EH (cell line): ENCODE measurements at places on chromosomes 16 and 17.

- no peak for DNase-seq
Observed at GRCh38 chr16:55297062-55297909, 26.7 kb upstream of the IRX6 start.

- DNase-seq = no peak
Observed at GRCh38 chr17:57567251-57567650, 177.8 kb downstream of the CCDC182 start.

- DNase-seq = no peak
Observed at GRCh38 chr16:79171931-79172705, 428.4 kb downstream of the MAF start.

GRCh38 chr17:7113273-7114071, 1.1 kb downstream of the ASGR2 start:
- no peak for DNase-seq

DNA sequence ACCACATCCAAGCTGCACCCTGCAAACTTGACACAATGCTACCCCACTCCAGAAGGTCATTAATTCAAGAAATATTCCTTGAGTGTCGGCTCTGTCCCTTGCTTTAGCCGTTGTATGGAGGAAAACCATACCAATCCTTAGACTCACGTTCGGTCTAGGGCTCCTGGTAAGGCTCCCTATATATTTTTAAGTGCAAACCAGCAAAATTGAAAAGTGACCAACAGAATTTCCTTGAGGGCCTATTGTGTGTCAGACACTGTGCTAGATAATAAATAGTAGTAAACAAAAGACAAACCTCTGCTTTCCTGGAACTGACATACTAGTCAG, 390 bp upstream of the BBS2 start:
- no peak for DNase-seq

DNA sequence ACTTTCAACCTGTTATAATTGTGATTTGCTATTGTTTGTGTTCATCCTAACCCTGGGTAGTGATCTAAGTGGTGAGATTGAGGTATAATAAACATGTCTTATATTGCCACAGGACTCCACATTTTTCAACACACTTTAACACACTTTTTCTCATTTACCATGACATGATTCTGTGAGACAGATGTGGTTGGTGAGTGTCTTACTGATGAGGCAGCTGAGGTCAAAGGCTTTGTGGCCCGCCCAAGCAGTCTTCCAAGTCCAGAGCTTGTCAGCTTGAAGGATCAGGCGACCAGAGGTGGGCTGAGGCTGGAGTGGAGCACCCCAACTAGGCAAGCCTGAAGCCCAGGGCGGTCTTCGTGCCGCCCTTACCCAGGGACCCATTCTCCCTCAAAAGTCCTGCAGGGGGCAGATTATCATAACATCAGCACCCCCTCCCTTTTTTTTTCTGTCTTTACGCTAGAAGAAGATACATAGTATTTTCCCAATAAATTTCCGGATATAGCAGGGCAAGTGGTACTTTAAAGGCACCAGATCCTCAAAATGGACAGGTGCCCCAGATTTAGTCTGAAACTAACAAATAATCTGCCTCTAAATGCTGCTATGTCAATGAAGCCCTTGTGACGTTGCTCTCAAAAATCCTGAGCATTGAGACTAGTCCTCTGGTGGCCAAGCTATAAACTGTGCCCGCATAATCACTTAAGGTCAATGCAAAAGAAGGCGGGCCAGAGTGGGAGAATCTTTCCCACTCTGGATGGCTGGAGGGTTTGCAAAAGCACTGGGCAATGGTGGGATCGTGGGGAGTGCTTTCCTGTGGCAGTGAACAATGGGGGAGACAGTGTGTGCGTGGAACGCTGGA, 21.1 kb downstream of the KCTD19 start:
- no peak for DNase-seq

DNA sequence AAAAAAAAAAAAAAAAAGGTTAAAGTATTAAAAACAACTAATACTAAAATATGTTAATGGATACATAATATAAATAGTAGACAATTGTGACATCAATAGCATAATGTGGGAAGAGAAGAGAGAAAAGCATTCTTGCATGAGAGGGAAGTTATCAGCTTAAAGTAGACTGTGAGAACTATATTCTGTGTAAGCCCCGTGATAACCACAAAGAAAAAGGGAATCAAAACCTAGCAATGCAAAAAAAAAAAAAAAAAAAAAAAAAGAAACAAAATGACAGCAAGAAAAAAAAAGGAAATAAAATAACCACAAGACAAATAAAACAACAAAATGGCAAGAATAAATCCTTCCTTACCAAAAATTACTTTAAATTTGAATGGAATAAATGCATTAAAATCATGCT, 39.8 kb upstream of the MYLK3 start:
- no peak for DNase-seq

GRCh38 chr17:59842901-59843652, 49.7 kb downstream of the TUBD1 start:
- DNase-seq = peak; percentile 98

- no peak for DNase-seq
Observed at GRCh38 chr16:84215531-84215930, 24.3 kb downstream of the KCNG4 start.

DNA sequence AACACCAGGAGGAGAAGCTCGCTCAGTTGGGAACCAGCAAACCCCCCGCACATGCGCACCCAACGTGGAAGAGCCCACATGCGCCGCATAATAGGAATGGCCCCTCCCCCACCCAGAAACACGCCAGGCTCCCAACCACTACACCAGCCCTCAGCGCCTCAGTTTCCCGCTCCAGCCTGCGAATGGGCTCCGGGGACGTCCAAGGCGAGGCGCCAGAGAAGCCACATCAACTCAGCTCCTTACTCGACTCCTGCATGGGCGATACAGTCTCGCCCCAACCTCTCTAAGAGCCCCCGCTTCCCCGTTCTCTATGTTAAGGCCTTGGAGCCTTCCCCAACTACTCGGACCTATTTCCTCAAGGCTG, 504 bp downstream of the SRSF1 start:
- DNase-seq = peak; percentile 85

GRCh38 chr17:61413661-61414126, 14.1 kb downstream of the TBX2 start:
- no peak for DNase-seq

DNA sequence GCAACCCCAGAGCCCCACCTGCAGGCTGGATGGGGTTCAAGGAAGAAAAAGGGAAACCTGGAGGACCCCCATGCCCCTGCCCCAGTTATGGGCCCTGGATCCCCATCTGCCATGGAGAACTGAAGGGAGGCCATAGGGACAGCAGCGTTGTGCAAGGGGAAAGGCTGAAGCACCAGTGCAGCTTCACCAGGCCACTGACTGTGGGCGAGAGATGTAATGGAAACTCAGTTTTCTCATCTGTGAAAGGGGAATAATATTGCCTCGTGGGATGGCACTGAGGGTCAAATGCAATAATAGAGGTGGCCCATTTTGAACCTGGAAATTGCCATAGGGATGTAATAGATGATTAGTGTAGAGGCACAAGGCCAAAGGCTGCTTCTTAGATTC, 9.9 kb upstream of the TSPOAP1 start:
- no peak for DNase-seq

DNA sequence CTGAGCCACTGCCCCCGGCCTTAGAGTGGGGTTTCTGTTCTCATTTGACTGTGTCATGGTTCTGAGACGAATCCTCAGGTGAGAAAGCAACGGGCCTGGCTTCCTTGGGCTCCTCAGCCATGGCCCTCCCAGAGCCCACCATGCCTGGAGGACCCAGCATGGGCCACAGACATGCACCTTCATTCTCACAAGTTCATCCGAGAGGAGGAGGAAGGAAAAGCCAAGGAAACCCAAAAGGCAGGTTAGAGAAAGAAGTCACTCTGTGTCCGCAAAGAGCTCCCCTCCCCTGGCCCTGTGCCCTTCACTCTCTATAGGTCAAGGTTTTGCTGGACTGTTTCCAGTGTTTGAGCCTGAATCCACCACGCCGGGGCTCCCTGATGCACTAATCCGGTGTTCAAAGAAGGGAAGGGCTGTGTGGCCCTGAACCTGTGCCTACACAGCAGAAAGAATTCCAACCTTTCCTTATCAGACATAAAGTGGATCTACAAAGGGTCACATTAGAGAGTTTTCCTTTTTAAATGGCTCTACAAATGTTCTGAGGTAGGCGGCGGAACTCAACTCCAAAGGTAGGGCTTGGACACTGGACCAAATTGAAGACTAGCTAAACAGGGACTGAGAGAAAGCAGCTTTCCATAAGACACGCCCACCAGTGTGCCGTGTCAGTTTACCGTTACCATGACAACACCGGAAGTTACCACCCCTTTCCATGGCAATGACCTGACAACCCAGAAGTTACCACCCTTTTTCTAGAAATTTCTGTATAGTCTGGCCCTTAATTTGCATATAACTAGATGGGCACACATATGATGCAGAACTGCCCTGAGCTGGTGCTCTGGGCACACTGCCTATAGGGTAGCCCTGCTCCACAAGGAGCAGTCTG, 15.9 kb upstream of the PECAM1 start:
- DNase-seq = peak; percentile 31

DNA sequence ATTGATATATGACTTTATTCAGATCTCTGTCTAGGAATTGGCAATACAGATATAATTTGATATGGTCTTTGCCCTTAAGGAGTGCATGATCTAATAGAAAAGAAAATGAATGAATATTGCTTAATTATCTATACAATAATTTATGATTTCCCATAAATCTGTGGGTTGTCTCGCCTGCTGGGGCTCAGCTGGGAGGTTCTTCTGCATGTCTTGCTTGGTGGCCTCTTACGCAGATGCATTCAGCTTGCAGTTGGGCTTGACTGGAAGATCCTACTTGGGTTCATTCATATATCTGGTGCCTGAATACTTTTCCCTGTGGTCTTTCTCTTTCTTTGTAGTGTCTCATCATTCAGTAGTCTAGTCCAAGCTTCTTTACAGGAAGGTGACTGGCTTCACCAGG, 34.0 kb upstream of the GOT2 start:
- no peak for DNase-seq

GRCh38 chr16:3774156-3774767, 56.9 kb upstream of the TRAP1 start:
- DNase-seq = peak; percentile 69

DNA sequence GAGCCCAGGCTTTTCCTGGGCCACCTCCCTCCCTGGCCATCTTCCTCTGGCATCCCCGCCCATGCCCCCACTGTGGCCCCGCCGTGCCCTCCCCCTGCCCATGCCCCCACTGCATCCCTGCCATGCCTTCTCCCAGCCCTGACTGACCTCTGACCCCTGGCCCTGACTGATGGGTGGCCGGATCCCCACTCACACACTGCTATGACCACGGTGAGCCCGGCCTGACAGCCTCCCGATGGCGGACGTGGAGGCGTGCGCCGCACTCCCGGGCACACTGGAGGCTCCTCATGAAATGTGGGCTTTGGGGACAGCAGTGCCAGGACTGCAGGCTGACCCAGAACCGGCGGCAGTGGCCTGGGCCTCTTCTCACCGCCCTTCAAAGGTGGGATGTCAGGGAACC, 10.6 kb upstream of the C1QTNF8 start:
- no peak for DNase-seq

DNA sequence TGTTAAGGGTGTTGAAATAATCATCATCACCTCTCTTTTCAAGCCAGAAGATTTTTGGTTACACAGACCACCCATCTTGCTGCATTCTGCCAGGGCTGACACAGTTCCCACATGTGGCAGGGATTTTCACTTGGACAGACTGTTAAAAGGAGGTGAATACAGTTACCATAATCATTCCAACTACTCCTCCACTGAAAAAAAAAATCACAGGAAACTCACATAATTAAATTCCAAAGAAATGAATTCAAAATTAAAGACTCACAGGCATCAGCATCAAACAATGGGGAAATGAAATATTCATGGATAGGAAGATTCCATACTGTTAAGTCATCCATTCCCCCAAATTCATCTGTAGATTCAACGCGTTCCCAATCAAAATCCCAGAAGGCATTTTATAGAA, 209.4 kb downstream of the MRTFB start:
- DNase-seq = peak; percentile 13
